ENCODE measurements at places on chromosomes 12 and 14.

DNA sequence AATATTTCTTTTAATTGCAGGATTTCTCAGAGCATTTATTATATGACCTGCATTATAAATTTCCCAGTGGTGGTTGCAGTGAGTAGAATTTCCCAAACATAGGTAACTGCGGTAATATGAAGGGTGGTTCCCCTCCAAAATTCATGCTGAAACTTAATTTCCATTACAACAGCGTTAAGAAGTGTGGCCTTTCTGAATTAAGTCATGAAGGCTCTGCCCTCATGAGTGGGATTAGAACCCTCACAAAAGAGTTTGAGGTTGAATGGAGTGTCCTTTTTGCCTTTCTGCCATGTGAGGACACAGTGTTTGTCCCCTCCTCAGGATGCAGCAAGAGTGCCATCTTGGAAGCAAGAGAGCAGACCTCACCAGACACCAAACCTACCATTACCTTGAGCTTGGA, 233.6 kb downstream of the KTN1 start:
- no peak for DNase-seq

DNA sequence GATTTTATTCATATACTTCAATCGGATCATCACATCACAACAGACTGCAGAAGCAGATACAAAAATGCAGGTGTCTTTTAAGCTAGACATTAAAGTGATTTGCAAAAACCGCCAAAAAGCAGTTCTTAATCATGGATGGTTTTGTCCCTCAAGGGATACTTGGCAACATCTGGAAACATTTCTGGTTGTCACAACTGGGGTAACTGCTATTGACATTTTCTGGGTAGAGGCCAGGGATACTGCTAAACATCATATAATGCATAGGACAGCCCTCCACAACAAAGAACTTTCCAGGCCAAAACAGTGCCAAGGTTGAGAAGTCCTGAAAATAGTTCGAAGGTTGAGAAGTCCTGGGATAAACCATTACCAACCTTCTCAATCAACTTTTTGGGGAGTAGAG, 101.8 kb upstream of the BBS10 start:
- no peak for DNase-seq

GRCh38 chr12:48389409-48389808, 38.7 kb upstream of the ZNF641 start:
- DNase-seq: no peak

DNA sequence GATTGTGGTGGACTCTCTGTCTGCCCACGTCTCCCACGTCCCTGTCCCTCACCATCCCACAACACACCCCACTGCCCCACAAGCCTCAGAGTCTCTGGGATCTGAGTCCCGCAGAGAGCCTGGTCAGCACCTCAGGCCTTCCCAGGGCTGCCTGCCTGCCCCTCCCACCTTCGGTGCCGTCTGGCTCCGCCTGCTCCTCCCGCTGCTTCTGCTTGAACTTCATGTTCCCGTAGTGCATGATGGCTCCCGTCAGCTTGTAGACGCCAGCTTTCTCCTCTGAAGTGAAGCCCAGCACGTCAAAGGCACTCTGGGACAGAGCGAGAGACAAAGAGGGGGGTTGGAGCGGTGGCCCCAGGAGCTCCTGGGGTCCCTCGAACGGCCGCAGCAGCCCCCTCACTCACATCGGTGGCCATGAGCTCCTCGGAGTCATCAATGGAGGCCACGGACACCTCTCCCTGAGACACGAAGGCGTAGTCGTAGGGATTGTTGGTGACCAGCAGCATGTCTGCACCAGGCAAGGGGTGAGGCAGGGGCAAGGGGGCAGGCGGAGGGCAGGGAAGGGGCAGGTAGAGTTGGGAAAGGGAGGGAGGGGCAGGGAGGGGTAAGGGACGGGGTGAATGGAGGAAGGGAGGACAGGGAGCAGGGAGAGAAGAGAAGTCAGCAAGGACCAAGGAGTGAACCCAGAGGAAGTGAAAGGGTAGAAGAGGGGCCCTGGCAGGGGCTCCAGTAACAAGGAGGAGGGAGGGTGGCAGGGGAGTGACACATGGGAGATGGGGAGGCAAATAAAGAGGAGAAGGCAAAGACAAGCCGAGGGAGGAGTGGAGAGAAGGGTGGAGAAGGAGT, 5.6 kb downstream of the MYH6 start:
- no peak for DNase-seq

Data from NCI-H524 treated with DMSO at 0.1 percent for 48 hours (cell line).